Pancreas (tissue), 10 donors: ENCODE measurements at places on chromosomes 16 and 17. TPM values are rescaled to one million over a fixed set of nuclear protein-coding genes. Genes with fewer than 3 reads are reported as not detected.

SLC12A3 gene
- 0.12 TPM for total RNA-seq

ETV4 gene
- total RNA-seq, result 5.1 TPM

OR2C1 gene
- 0.16 TPM for total RNA-seq

CHST5 gene
- 0.13 TPM for total RNA-seq

CHST4 gene
- total RNA-seq, result 6.4 TPM

ZNF286A gene
- 6.2 TPM for total RNA-seq

CSH2 gene
- not detected for total RNA-seq

CFAP119 gene
- total RNA-seq, result 3.1 TPM

SMIM5 gene
- total RNA-seq, result 0.79 TPM

- H3K27ac ChIP-seq, result no peak overlapping the region
- peaks cover 15% of the 10 kb centered on the region for H3K4me1 ChIP-seq
- no peaks in the 10 kb centered on the region for H3K36me3 ChIP-seq
- DNase-seq, result no peak
- no peaks in the 10 kb centered on the region for H3K27me3 ChIP-seq
- H3K4me3 ChIP-seq, result no peak overlapping the region
These were observed 100.0 kb downstream of the WWOX start for GRCh38 chr16:78199325-78200022.

DNA sequence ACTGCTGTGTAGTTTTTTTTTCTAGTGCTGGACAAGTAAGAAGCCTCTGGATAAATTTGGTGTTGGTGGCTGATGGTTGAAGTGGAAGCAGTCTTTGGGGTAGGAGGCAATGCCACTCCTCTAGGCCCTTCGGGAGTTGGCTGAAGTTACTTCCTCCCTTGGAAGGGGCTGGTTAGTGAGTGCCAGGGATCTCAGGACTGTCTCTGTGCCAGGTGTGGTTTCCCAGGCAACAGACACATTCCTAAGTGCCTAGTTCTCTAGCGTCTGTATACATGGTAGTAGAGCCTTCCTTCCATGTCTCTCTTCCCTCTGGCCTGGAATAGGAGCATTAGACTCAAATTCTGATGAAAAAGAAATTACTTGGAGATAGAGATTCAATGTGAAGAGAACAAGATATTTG is 15.3 kb downstream of the TMEM98 start:
- H3K4me1 ChIP-seq, result no peaks in the 10 kb centered on the region
- H3K36me3 ChIP-seq, result no peaks in the 10 kb centered on the region

GRCh38 chr16:87186446-87186845 is 130.7 kb downstream of the C16orf95 start:
- no peak overlapping the region for H3K27ac ChIP-seq
- H3K27me3 ChIP-seq, result no peaks in the 10 kb centered on the region
- no peak for DNase-seq
- no peaks in the 10 kb centered on the region for H3K36me3 ChIP-seq

DNA sequence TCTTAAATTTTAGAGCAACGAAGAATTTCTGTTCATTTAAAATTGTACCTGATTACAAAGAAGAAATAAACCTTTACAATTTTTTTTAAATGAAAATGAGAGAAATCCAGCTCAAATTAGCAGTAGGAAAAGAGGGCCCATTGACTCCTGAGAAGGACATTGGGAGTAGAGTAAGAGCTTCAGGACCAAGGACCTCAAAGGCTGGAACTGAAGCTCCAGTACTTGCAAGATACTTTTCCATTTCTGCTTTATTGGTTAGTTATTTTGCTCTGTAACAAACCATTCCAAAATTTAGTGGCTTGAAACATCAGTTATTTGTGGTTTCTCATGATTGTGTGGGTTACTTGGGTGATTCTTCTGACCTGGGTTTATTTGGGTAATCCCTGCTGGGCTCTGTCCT is 165.9 kb downstream of the PRKCB start:
- no peaks in the 10 kb centered on the region for H3K27me3 ChIP-seq
- H3K27ac ChIP-seq, result no peak overlapping the region
- DNase-seq, result no peak
- H3K36me3 ChIP-seq, result no peaks in the 10 kb centered on the region

- H3K4me1 ChIP-seq, result no peaks in the 10 kb centered on the region
- H3K4me3 ChIP-seq, result no peak overlapping the region
- DNase-seq, result no peak
These were observed 13.8 kb upstream of the NDUFAB1 start for GRCh38 chr16:23609929-23610328.

DNA sequence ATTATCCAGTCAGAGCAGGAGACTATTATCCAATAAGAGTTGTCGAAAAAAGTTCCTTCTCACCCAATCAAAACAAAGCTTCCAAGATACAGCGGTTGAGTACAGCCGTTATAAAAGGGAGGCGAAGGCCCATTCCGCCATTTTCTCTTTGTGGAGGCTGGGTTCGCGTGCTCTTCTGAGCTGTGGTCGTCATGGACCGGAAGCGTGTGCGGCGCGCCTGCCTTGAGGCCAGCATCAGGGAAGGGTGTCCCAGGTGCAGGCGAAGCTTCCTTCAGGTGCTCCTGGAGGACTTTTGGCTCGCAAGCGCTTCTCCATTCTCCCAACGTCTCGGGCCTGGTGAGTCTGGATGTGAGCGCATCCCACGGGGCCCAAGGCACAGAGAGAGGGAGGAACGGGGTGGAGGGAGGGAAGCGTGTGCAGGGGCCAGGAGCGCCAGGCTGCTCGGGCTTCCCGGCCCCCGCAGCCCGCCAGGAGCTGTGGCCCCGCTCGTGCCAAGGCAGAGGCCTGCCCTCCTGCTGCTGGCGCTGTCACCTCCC is 99.2 kb downstream of the GOSR1 start:
- H3K4me3 ChIP-seq, result no peak overlapping the region
- no peaks in the 10 kb centered on the region for H3K27me3 ChIP-seq

DNA sequence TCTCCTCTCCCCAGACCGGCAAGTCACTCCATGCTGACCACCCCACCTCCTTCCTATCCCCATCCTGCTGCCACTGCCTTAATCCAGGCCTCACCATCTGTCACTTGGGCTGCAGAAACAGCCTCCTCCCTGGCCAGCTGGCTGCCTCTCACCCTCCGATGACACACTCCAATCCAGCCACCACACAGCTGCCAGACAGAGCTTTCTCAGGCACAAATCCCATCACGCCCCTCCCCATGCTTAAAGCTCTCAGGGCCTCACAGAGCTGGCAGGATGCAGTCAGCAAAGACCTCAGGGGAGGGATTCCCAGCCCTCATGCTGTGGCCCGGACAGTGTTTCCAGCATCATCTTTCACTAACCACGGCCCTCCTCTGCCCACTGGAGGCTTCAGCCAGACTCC is 13.7 kb downstream of the CAMKK1 start:
- H3K4me3 ChIP-seq, result no peak overlapping the region
- no peaks in the 10 kb centered on the region for H3K36me3 ChIP-seq
- no peaks in the 10 kb centered on the region for H3K4me1 ChIP-seq
- DNase-seq, result no peak
- no peaks in the 10 kb centered on the region for H3K27me3 ChIP-seq

GRCh38 chr16:85462714-85463611 is 150.2 kb upstream of the GSE1 start:
- no peaks in the 10 kb centered on the region for H3K27me3 ChIP-seq
- H3K36me3 ChIP-seq, result no peaks in the 10 kb centered on the region
- H3K27ac ChIP-seq, result no peak overlapping the region
- no peak for DNase-seq
- no peak overlapping the region for H3K4me3 ChIP-seq

DNA sequence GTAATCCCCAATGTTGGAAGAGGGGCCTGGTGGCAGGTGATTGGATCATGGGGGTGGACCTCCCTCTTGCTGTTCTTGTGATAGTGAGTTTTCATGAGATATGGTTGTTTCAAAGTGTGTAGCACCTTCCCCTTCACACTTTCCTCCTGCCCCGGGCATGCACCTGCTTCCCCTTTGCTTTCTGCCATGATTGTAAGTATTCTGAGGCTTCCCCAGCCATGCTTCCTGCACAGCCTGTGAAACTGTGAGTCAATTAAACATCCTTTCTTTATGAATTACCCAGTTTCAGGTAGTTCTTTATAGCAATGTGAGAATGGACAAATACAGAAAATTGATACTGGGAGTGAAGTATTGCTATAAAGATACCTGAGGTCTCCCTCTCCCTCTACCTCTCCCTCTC is 29.4 kb downstream of the RNF112 start:
- no peak overlapping the region for H3K27ac ChIP-seq
- no peak for DNase-seq
- H3K4me1 ChIP-seq, result no peaks in the 10 kb centered on the region
- no peaks in the 10 kb centered on the region for H3K27me3 ChIP-seq
- no peaks in the 10 kb centered on the region for H3K36me3 ChIP-seq
- H3K4me3 ChIP-seq, result no peak overlapping the region

DNA sequence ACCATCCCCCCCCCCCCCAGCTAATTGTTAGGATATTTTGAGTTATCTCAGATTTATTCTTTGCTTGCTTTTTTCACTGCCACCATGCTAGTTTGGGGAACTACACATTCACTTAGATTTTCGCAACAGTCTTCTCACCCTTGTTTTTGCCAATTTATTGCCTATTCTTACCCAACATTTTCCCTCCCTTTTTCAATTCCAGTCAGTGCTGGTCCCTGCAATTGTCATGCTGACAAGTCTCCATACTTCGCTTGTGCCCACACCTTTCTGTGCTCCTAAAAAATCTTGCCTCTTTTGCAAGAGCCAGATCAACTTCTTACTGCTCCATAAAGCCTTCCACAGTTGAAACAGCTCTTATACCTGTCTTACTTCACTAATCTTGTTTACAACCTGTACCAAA is 16.3 kb downstream of the TNRC6A start:
- peaks cover 41% of the 10 kb centered on the region for H3K4me1 ChIP-seq
- no peak overlapping the region for H3K4me3 ChIP-seq

GRCh38 chr16:86553356-86553755 is 1.7 kb downstream of the MTHFSD start:
- H3K4me1 ChIP-seq, result peaks cover 5% of the 10 kb centered on the region
- DNase-seq, result no peak
- H3K4me3 ChIP-seq, result no peak overlapping the region
- no peaks in the 10 kb centered on the region for H3K27me3 ChIP-seq
- H3K36me3 ChIP-seq, result no peaks in the 10 kb centered on the region

DNA sequence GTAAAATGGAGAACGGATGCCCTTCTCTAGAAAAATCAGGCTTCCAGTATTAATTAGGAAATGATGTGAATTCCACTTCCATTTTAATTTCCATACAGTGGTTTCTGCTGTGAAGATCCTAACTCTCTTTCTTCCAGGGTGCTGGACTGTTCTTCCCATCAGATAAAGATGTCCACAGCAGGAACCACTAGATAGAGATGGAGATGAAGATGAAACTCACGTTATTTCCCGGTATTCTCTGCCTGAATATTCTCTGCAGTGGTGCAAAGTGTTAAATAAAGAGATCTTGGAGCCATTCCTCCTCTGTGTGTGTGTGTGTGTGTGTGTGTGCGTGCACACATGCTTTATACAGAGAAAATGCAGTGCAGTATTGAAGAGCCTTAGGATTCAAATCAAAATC is 727.5 kb downstream of the KCNJ2 start:
- H3K27ac ChIP-seq, result no peak overlapping the region
- DNase-seq, result no peak
- H3K36me3 ChIP-seq, result no peaks in the 10 kb centered on the region

DNA sequence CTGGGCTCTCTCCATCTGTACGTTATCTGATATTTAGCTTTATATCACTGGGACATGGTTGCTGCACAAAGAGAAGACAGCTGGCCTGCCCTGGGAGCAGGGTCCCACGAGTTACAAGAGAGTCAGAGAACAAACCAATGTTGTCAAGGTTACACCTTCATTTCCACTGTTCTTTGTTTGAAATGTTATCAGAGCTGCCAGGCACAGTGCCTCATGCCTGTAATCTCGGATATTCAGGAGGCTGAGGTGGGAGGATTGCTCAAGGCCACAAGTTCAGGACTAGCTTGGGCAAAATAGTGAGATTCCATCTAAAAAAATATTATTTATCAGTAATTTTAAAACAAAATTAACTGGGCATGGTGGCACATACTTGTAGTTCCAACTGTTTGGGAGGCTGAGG is 34.6 kb downstream of the ATP6V0A1 start:
- H3K36me3 ChIP-seq, result peaks cover 45% of the 10 kb centered on the region
- no peak for DNase-seq
- H3K4me1 ChIP-seq, result no peaks in the 10 kb centered on the region
- H3K27me3 ChIP-seq, result no peaks in the 10 kb centered on the region
- H3K27ac ChIP-seq, result no peak overlapping the region

GRCh38 chr16:18788828-18789514 is 1.2 kb downstream of the RPS15A start:
- H3K36me3 ChIP-seq, result peaks cover 27% of the 10 kb centered on the region
- no peak for DNase-seq
- no peaks in the 10 kb centered on the region for H3K27me3 ChIP-seq

GRCh38 chr16:53614346-53614745 is 89.3 kb downstream of the RPGRIP1L start:
- H3K4me1 ChIP-seq, result no peaks in the 10 kb centered on the region
- no peaks in the 10 kb centered on the region for H3K36me3 ChIP-seq
- H3K27ac ChIP-seq, result no peak overlapping the region
- no peaks in the 10 kb centered on the region for H3K27me3 ChIP-seq

DNA sequence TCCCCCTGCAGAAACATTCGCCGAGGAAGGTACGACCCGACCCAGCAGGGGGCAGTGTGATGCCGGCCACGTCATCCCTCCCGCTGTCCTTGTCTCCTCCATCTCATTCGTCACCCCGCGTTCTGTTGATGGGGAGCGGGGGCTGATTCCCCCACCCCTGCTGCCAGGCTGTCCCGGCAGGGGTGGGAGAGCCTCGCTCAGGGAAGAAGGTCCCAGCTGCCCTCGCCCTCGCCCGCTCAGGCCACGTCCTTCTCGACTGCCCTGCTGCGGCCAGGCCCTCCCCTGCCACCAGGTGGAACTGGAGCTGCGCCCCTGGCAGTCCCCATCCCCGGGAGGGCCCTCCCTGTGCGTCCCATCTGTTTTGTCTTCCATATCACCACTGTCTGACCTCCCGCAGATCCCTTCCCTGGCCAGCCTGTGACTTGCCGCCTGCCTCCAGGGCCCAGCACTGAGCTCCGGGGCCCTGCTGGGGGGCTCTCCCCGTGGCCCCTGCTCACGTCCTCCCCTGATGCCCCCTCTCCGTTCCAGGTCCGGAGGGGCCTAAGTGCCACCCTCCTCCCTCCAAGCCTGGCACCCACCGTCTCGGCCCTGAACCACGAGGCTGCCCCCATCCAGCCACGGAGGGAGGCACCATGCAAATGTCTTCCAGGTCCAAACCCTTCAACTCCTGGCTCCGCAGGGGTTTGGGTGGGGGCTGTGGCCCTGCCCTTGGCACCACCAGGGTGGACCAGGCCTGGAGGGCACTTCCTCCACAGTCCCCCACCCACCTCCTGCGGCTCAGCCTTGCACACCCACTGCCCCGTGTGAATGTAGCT is 20.6 kb downstream of the ADAM11 start:
- no peaks in the 10 kb centered on the region for H3K36me3 ChIP-seq
- H3K27me3 ChIP-seq, result no peaks in the 10 kb centered on the region
- DNase-seq, result peak; percentile 90
- peaks cover 8% of the 10 kb centered on the region for H3K4me1 ChIP-seq
- no peak overlapping the region for H3K27ac ChIP-seq
- H3K4me3 ChIP-seq, result peak overlapping the region; percentile 32

GRCh38 chr16:87724490-87725291 is 41.1 kb downstream of the KLHDC4 start:
- H3K4me3 ChIP-seq, result no peak overlapping the region
- H3K4me1 ChIP-seq, result no peaks in the 10 kb centered on the region
- H3K36me3 ChIP-seq, result no peaks in the 10 kb centered on the region
- DNase-seq, result no peak
